ENCODE measurements at places on chromosomes 4 and X.

GRCh38 chr4:6758728-6759127 is 23.8 kb upstream of the KIAA0232 start:
- no peak for DNase-seq

- DNase-seq, result no peak
Observed at GRCh38 chr4:115834441-115834840, 721.0 kb upstream of the NDST4 start.

DNA sequence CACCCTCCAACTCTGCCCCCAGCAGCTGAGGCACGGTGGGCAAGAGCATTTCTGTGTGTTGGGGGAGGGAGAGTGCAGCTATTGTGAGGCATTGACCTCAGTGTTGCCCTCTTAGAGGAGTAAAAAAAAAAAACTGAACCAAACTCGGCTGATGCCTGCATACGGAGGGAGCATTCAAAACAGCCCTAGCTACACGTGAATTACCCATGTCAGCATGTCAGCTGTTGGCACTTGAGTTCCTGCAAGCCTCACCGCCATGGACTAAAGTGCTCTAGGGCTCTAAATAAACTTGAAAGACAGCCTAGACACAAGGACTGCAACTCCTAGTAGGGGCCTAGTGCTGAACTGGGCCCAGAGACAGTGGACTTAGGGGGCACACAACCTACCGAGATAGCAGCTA is 22.0 kb downstream of the ITIH6 start:
- DNase-seq, result no peak

DNA sequence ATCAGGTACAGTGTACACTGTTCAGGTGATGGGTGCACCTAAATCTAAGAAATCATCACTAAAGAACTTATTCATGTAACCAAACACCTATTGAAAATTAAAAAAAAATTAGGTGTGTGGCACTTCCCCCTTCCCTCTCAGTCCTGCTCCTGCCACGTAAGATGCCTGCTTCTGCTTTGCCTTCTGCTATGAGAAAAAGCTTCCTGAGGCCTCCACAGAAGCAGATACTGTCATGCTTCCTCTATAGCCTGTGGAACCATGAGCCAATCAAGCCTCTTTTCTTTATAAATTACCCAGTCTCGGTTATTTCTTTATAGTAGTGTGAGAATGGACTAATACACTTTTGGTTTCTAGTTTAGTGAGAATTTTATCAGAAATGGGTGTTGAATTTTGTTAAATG is 459.8 kb upstream of the DIPK2B start:
- DNase-seq, result no peak

GRCh38 chr4:87066403-87067123 is 131.8 kb downstream of the AFF1 start:
- no peak for DNase-seq
